ENCODE measurements at places on chromosomes 7 and 10.

DNA sequence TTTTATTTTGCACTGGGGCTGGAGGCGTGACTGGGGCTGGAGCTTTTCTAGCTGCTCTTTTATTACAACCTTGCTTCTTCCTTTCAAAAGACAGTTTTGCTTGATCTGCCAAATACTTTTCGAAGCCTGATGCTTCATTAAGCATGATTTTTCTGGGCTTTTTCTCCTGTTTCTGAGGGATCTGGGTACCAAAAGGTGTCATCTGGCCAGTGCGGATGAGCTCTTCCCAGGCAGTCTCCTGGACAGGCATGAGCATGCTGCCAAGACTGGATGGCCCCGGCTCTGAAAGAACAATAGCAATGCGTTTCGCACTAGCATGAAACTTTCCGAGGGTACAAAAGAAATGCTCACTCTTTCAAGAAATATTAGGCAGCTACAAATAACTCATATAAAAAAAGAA is 14.4 kb downstream of the ERCC6 start:
- no peak for DNase-seq

- no peak for DNase-seq
These were observed 33.3 kb upstream of the SUN1 start for GRCh38 chr7:798921-799470.

- peak; percentile 54 for DNase-seq
These were observed 12.6 kb upstream of the CDH23 start for GRCh38 chr10:71383972-71384687.

DNA sequence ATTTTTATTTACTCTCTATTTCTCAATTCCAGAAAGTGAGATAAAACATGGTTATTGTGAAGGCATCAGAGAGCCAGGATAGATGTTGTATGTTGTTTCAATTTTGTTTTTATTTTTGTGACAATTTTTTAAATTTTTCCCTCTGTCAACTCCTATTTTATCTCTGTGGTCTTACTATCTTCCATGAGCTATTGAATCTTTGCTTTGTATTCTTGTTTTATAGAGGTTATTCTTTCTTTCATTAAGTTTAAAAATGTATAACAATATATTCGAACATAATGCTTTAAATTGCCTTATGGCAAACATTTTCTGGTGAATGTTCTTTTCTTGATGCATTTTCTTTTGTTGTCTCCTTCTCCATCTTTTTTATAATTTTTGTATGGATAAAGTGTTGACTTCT is 78.4 kb downstream of the POU6F2 start:
- DNase-seq: no peak

- DNase-seq: no peak
These were observed 37.8 kb downstream of the CTBP2 start for GRCh38 chr10:125122566-125122965.

DNA sequence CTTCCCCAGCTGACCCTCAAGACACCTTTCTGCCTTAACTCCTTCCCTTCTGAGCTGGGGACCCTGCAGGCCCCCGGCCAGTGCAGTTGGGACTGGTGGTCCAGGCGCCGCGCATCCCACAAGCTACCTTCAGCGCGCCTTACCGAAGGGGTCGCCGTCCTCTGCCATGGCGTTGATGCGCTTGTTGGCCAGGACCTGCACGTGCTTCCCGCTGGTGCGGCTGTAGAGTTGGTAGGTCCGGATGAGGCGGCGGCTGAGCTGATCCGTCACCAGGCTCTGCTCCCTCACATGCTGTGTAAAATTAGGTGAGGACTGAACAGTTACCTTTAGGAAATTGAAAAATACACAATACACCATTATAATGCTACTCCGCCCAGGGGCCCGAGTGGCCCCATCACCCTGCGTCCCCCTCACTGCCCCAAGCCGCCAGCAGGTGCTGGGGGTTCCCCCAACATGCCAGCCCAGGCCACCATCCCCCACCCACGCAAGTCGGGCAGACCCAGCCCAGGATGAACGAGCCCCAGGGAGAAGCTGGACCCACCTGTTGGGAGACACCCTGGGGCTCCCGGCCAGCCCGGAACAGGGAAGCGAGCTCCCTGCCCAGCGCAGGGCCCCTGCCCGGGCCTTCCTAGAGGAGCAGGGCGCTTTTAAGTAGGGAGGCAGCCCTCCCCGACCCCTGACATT is 1.2 kb downstream of the FGF8 start:
- DNase-seq: no peak

DNA sequence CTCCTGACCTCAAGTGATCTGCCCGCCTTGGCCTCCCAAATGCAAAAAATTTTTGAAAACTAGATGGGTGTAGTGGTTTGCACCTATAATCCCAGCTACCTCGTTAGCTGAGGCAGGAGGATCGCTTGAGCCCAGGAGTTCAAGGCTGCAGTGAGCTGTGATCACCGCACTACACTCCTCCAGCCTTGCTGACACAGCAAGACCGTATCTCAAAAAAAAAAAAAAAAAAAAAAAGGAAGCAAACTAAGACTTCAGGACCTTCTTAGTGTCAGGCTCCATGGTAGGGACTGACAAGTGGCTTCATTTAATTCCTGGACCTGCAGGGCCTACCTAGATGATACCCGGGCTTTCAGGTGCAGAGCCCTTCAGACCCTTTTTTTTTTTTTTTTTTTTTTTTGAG is 2.5 kb downstream of the POP7 start:
- no peak for DNase-seq

- DNase-seq: no peak
These were observed 9.1 kb downstream of the MDFIC start for GRCh38 chr7:114930829-114931655.

DNA sequence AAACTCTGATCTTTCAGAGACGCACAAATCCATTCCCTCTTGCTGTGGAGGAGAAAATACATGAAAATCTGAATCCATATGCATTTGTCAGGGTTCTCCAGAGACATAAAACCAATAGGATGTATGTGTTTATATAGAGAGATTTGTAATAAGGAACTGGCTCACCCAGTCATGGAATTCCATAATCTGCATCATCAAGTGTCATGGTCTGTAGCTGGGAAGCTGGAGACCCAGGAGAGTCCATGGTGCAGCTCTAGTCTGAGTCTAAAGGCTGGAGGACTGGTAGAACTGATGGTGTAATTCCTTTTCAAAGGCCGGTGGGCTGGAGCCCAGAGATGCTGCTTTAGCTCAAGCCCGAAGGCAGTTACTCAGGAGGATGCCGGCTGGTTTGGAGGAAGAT is 134.0 kb downstream of the TCF7L2 start:
- no peak for DNase-seq

DNA sequence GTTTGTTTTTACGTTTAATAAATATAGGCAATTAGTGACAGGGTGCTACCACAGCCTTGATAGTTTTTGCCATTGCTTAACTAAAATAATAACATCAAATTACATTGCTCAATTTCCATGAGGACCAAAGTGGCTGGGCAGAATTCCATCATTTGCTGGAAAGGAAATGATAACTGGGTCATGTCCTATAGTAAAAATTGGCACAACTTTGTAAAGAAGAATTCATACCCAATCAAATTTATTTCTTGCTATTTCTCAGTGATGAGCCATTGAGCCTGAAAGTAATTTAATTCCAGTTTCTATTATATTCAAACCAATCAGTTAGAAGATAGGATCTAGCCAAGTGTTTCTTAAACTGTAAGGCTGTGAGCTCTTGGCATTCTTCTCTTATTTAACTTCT is 102.2 kb upstream of the CTTNBP2 start:
- no peak for DNase-seq

DNA sequence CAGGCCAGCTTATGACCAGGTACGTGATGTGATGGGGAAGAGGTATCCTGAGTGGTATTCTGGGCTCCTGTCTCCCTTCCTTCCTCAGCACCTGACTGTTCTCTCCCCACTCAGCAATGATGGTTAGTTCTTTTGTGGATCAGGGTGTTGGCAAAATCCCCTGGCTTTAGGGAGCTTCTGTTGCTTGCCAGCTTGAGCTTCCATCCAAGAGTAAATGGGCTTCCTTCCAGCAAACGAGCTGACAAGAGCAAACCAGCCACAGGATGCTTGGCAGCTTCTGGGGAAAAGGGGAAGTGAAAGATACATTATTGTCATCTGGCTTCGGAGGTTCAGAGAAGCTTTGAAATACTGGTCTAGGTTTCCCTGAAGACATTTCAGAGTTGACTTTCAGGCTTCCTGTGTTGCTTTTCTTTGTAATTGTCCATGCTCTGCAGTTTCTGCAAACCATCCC is 5.2 kb downstream of the DUSP5 start:
- DNase-seq: no peak

- no peak for DNase-seq
These were observed 55.6 kb downstream of the INPP5F start for GRCh38 chr10:119781498-119781897.

GRCh38 chr10:124593431-124593985 is 131.9 kb downstream of the LHPP start:
- no peak for DNase-seq

DNA sequence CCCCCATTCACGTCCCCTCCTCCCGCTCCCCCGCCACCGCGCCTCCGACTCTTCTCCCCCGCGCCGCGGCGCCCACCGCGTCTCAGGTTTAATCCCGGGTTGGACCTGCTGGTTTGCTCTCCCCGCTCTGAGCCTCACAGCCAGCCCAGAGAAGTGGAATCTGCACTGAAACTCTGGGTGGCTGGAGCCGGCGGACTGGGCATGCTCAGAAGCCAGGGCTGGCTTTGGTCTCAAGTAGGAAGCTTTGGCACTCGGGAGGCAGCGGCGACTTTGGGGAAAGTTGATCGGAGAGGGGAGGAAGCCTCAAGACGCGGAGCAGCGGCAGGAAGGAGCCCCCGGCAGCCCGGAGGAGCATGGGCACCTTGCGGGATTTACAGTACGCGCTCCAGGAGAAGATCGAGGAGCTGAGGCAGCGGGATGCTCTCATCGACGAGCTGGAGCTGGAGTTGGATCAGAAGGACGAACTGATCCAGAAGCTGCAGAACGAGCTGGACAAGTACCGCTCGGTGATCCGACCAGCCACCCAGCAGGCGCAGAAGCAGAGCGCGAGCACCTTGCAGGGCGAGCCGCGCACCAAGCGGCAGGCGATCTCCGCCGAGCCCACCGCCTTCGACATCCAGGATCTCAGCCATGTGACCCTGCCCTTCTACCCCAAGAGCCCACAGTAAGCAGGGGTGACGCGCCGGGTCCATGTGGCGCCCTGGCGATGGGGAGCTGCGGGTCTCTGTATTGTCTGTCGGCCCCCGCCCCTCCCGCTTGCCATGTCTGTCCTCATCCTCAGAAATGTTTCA is at the start of gene PRKG1:
Gene PRKG1 (plus strand): TSS at position 250 of the 791 bp plus-strand sequence.
- no peak for DNase-seq

DNA sequence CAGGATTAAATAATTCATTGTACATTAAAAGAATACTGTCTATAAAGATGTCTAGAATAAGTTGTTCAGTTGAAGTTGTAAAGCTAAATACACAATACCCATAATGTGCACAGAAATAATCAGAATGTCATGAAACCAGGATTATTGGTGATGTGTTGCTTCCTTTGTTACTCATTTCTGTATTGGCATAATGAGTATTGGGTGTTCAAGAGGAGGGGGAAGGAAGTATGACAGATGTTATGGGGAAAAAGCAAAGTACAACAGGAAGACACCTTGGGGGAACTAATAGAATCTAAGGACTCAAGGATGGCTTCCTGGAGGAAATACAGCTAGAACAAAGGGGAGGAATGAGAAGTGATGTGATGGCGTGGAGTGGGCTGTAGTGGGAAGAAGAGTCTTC is 15.0 kb downstream of the ANKRD1 start:
- no peak for DNase-seq

- no peak for DNase-seq
These were observed 130.9 kb upstream of the ADAM12 start for GRCh38 chr10:126519185-126519584.

GRCh38 chr7:148964483-148965267 is 63.6 kb downstream of the PDIA4 start:
- no peak for DNase-seq

DNA sequence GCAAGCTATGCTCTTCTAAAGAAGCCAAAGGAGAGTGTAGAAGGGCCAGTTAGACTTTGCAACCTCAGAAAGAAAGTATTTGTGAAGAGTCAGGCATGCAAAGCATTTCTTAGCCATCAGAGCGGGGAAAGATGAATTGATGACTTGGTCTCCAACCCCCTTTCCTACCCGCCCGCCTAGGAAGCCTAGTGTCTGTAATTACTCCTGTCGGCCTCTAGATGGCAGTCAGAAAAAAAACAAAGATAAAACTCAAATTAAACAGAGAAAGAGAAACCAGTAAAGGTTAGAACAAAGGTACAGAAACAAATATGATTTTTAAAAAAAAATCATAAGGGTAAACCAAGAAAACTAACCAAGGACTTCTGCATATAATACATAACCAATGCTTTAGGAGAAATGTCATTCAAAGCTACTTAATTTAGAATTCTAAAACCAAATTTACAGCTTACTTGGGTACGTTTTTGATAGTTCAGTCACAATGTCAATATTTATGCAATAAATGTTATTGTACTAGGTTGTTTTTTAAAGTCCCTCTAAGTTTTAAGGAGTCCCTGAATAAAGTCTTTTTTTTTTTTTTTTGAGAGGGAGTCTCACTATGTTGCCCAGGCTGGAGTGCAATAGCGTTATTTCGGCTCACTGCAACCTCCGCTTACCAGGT is 97.6 kb downstream of the LYZL1 start:
- DNase-seq: no peak

DNA sequence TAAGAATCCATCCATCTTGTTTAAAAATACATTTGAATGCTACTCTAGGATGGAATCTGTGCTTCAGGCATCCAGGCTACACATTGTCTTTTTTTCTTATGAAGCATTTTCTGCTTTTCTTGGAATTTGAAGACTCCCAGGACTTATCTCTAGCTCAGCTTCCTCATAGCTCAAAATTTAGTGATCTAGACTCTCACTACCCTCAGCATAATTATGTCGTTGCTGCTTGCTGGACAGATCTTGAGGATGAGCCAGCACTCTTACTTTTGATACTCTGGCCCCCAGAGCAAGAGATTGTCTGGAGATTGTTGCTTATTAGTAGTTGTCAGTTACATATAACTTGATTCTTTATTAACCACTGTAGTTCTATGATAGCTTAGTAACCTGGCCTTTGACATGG is 83.3 kb upstream of the FGL2 start:
- no peak for DNase-seq

- no peak for DNase-seq
These were observed 237.6 kb upstream of the POM121L12 start for GRCh38 chr7:52797801-52798200.

- no peak for DNase-seq
These were observed 55.5 kb downstream of the DLD start for GRCh38 chr7:107946451-107946850.
